ENCODE measurements at places on chromosomes 11 and 22. TPM values are rescaled to one million over a fixed set of nuclear protein-coding genes. Genes with fewer than 3 reads are reported as not detected.

DNA sequence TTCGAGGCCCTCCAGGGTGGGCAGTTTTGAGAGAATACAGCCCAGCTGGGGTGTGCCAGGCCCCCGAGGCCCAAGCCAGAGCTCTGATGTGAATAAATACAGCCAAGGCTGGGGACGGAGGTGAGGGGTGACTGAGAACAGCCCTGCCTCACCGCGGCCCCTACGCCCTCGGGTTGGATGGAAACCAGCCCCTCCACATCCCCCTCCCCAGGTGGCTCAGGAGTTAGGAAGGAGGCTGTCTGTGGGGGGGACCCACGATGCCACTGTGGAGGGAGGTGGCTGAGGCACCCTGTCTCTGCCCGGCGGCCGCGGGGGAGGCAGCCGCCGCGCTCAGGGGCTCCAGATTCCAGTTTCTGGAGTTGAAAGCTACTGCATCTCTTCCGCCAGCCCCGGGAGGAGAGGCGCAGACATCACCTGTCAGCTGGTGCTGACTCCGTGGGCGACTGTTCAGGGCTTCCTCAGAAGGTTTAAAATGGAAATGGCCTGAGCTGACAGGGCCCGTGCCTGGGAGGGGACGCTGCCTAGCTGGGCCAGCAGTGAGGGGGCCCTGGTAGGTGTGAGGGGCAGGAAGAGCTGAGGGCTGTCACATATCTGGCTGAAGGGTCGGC lies 1.4 kb downstream of the FLRT1 start:
- DNase-seq = no peak

Gene ZNF214
- total RNA-seq = not detected

- no peak for DNase-seq
Observed at GRCh38 chr11:9347100-9347499, 32.7 kb upstream of the TMEM41B start.

- no peak for DNase-seq
Observed at GRCh38 chr11:74090701-74091100, 80.1 kb downstream of the C2CD3 start.

Gene GPR83
- total RNA-seq = 0.20 TPM

Gene TMEM126A
- 27.2 TPM for total RNA-seq

GRCh38 chr11:88344869-88345268 lies 7.3 kb upstream of the CTSC start:
- no peak for DNase-seq

DNA sequence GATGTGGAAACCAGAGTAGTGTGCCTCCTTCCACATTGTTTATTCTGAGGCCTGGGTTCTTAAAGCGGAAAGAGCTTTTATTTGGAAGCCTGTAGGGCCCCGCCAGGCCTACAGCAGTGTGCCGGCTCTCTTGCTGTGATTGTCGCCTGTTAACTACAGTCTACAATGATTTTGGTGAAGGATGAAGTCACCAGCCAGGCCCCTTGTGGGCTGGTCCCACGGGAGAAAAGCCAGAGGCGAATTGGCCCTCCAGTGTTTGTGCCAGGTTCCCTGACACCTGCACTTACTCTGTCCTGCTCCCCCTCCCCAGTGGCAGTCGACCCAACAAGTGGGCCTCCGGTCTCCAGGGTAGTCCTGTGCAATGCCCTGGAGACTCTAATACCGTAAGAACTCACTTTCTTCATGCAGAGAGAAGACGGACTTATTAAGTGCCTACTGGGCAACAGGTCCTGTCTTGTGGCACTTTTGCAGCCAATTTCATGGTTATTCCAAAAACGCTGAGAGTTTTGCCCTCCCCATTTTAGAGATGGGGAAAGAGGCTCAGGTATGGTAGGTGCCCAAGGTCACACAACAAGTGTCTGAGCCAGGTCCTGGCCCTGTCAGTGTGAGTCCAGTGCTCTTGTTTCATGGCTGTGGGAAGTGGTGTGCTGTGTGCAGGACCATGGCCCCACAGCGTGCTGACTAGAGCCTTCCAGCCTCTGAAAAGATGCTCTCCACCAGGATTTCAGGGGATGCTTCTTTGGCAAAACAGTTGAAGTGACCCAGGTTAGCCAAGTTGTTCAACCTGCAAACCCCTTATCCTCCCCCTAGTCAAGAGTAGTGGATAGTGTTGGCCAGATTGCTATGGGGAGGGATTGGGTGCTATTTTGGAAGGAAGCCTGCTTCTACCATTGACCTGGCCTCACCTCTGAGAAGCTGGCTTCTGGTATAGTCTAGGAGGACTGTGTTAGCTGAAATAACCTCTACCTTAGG lies 1.4 kb downstream of the MICAL2 start:
- no peak for DNase-seq

GRCh38 chr11:96062134-96062533 lies 138.2 kb upstream of the MTMR2 start:
- DNase-seq = no peak

DNA sequence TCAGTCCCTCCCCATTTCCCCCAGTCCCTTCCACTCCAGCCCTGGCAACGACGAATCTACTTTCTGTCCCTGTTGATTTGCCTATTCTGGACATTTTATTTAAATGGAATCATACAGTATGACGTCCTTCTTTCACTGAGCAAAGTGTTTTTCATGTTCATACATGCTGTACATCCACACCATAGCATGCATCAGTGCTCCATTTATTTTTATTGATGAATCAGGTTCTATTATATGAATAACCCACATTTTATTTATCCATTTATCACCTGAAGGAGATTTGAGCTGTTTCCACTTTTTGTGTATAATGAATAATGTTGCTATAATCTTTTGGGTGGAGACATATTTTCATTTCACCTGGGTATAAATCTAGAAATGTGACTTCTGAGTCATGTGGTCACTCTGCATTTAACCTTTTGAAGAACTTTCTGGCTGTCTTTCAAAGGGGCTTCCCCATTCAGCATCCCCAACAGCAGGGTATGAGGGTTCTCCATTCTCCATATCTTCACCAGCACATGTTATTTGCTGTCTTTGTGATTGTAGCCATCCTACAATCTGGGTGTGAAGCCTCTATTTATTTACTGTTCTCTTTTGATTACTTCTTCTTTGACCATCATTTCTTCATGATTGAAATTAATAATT lies 531.7 kb downstream of the ETS1 start:
- DNase-seq = no peak

- DNase-seq = no peak
Observed at GRCh38 chr11:2203440-2204259, 32.0 kb upstream of the TH start.

GRCh38 chr11:18722293-18722637 lies 3.7 kb downstream of the IGSF22 start:
- no peak for DNase-seq

DNA sequence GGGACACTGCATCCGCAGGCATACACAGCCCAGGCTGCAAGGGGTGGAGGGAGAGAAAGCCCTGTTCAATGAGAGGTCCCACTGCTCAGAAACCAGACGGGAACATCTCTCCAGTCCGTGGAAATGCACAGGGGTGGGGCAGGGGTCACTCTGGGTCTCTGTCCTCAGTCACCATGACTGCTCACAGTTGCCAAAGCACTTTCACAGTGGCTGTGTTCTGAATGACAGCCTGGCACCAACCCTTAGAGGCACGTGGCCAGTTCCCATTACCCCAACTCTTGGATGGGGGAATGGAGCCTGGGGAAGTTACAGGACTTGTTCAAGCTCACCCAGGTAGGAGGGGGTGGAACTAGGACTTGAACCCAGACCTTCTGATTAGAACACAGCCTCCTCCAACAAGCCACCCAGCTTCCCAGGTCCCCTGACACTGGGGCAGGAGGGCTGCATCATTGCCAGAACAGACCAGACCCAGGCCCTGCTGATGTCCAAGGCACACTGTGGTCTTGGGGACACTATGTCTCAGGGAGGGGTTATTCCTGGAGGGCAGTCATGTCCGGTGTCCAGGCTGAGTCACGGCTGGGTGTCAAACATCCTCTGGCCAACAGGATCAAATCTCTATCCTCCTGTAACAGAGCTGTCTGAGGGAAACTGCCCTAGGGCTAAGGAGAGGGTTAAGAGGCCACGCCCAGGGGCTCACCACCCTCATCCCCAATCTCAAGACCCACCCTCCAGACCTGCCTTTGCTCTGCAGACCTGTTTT lies 8.2 kb downstream of the ZNF70 start:
- no peak for DNase-seq

DNA sequence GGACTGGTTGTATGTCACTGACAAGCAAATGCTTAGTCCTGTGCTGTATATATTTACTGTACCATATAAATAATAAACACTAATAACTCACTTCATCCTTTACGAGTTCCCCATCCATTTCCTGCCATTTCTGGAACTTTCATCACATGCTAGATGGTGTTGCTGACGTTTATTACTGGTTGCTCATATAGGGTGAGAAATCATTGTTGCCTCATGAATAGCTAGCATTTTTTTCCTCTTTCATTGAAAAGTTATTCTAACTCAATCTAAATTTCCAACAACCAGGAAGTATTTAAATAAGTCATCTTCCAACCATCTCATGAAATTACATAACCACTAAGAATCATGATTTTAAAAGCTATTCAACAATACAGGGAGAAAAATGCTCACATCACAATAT lies 88.6 kb upstream of the RCN1 start:
- DNase-seq = no peak

Gene PAMR1
- not detected for total RNA-seq

DNA sequence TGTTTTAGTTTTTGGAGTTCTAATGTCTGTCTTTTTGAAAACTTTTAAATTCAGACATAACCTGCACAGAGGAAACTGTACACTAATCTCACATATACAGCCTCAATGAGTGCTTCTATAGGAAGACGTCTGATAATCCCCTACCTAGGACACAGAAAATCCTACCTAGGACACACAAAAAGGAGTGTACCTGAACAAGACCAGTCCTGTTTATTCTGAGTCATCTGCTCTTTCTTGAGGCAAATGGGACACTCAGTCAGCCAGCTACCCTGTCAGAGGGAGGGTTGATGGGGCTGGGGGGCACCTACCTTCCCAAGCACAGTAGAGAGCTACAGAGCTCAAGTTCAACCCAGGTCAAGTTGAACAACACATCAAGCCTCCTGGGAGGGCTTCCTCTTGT lies 346.6 kb upstream of the NCAM1 start:
- DNase-seq = no peak

DNA sequence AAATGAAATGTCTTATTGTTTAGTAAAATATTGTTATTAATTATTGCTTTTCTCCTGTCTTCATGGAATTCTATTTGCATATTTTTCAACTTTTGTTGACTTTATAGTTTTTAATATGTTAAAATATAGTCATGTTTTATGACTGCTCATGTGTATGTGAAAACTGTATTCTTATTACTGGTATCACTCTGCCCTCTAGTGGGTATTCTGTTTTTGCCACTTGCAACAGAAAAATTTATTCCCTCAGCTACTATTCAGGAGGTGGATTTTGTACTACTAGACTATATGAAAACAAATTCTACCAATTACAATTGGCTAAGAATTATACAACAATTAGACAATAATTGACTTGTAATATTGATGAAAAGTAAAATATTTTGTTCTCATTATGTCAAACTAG lies 45.0 kb downstream of the OR4C6 start:
- no peak for DNase-seq

GRCh38 chr11:64152841-64153691 lies 12.8 kb downstream of the MACROD1 start:
- peak; percentile 90 for DNase-seq

GRCh38 chr11:70000228-70000627 lies 77.9 kb upstream of the ANO1 start:
- DNase-seq = no peak

DNA sequence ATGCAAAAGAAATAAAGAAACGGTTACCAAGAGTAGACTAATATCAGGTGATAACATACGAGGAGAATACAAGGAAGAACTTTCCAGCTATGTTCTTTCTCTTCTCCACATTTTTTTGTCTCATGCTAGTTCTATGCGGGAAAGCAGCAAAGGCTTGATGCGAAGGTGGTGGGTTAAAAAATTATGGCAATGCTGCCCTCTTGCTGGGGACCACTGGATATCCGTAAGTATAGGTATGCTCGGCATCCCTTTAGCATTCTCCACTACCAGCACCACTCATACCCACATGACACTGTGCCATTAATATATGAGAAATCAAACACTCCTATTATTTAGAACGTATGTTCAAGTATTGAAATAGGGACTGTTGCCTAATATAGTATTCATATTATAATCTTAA lies 776.4 kb downstream of the LRRC4C start:
- DNase-seq = no peak

DNA sequence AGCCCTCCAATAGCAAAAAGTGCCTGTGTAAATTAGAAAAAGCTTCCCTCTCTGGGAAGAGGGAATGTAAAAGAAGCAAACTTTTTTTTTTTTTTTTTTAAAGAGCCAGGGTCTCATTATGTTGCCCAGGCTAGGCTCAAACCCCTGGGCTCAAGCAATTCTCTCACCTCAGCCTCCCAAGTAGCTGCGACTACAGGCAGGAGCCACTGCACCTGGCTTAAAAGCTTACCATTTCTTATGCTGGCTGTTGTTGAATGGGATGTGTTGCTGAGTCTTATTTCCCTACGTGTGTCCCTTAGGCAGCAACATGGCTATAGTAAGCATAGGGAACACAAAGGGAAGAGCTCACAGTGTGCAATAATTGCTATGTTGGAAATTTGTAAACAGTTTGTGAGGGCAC lies 225.5 kb upstream of the CCDC90B start:
- DNase-seq = no peak

GRCh38 chr11:4466871-4467442 lies 15.5 kb upstream of the OR52K1 start:
- DNase-seq = no peak

- DNase-seq = no peak
Observed at GRCh38 chr11:92588393-92588792, 363.8 kb downstream of the FAT3 start.

GRCh38 chr22:29719899-29720645 lies at the start of gene CABP7:
TSS of gene CABP7 (plus strand) at chr22:29720003. CDS start at chr22:29720425, 422 bp downstream.
- DNase-seq = no peak

Gene LRRC4C
- not detected for total RNA-seq

DNA sequence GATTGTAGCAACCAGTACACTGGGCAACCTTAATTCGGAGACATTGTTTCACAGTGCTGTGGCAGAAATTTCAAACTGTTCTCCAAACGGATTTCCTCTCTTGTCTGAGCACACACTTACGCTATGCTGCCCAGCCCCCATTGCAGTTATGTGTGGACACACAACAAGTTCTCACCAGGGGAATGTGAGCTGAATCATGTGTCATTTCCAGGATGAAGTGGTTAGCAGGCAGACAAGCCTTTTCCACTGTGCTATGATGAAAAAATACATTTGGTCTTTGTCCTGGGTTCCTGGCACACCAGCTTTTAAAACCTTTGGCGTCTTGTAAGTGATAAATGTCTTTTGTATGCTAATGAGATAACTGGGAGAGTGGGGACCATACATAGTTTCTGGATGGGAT lies 46.9 kb upstream of the SYT9 start:
- DNase-seq = no peak

GRCh38 chr11:131683666-131684065 lies 313.3 kb downstream of the NTM start:
- no peak for DNase-seq

Gene CRYBB1
- total RNA-seq = not detected

Gene SOX6
- not detected for total RNA-seq

Gene OR52I2
- not detected for total RNA-seq

Measured in activated naive CD8-positive, alpha-beta T cell treated with anti-CD3 and anti-CD28 coated beads, Interleukin-2, amount 10 ng/mL, durations not matched to agents 7 days and 5 days (primary cell).